ENCODE measurements at places on chromosomes 13 and 19.

- no peak for DNase-seq
Observed at GRCh38 chr13:49754146-49754545, 38.3 kb downstream of the KPNA3 start.

DNA sequence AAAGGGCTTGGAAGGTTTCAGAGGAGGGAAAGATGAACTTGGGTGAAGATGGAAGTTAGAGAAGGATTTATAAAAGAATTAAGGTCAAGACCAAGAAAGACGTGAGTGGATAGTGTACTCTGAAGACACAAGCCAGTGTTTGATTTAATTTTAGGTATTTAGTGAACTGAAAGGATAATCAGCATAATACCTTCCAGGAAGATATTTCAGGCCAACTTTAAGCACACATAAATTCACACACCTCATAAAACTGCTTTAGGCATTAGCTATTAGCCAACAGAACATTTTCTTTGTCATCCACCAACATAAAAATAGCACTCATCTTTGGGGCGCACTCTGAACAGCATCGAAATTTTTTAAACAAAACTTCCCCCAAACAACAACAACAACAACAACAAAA lies 71.7 kb upstream of the CSNK1A1L start:
- DNase-seq: no peak

DNA sequence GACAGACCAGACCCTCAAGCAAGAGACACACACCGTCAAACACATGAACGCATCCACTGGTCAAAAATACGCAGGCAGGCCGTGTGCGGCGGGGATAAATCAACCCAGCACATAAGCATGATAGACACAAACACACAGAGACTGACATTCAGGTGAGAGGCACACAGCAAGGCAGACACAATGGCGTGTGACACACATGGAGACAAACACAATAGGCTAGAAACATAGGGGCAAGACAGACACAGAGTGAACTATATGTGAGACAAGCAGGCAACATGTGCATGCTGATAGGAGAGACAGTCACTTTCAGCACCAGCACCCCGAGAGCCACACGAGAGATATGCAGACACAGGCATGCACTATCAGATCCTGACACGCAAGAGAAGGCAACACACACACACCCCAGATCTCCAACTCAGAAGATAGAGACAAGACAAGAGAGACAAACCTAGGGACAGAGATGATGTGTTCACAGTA lies 6.9 kb upstream of the JUNB start:
- DNase-seq: no peak

DNA sequence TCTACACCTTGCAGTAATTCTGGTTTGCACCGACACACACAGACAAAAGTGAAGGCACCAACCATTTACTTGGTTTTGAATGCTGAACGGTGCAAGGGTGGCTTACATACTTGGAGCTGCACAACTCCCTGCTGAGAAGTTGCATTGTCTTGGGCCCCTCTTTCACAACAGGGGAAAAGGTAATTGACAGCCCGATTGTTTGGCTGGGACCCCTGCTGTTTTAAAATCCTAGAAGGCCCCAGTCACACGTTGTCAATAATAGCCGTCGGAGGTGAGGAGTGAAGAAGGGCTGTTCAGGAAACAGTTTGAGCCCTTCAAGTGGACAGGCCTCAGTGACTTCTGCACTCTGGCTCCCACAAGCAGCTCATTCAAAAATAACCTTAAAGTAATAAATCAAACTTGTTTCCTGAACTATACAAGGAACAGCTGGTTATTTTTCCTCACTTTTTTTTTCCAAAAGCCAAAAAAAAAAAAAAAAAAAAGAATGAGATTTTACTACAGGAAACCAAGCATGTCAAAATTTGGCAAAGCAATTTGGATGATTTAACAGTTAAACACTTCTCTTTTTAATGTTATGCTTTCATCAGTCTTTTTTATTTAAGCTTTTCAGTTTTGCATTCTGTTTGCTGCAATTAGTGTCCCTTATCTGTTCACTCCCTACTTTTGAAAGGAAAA lies 19.0 kb upstream of the SPRY2 start:
- no peak for DNase-seq

DNA sequence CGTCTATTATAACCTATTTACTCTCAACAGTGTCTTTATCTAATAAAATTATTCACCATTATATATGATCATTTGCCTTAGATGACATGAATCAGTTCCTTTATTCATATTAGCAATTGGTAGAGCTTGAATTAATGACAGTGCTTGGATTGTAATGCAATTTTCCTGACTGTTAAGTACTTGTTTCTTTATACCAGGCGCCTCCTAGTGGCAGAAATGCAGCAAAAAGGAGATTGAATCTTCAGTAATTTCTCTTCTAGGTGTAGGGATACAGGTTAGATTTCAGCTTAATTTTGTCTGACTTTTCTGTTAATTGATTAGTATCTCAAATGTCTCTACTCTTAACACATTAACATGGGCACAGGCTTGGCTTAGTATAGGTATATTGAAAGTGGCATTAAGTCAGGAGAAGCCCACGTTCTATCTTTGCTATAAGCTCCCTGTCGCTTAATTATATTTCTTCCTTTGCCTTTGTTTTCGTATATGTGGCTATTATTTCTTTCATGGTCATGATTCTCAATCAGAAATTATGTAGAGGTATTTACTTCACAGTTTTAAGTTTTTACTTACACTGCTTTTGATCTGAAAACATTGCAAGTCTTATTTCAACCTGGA lies 9.1 kb upstream of the LHFPL6 start:
- DNase-seq: peak; percentile 72

GRCh38 chr13:82358284-82358683 lies 1524.0 kb downstream of the SLITRK1 start:
- DNase-seq: no peak
